ENCODE measurements at places on chromosomes 11 and 22. TPM values are rescaled to one million over a fixed set of nuclear protein-coding genes. Genes with fewer than 3 reads are reported as not detected.

EFCAB6 gene
- 0.50 TPM for total RNA-seq

LUZP2 gene
- total RNA-seq = not detected

NPAS4 gene
- total RNA-seq = 1.3 TPM

CLMP gene
- 21.6 TPM for total RNA-seq

COX8A gene
- 1,062 TPM for total RNA-seq

SOX6 gene
- 18.5 TPM for total RNA-seq

ANGPTL5 gene
- not detected for total RNA-seq

CCDC87 gene
- total RNA-seq = not detected

KRTAP5-7 gene
- total RNA-seq = not detected

ELFN2 gene
- total RNA-seq = not detected

NRIP3 gene
- 29.1 TPM for total RNA-seq

ACRV1 gene
- total RNA-seq = not detected

OR51B2 gene
- total RNA-seq = not detected

DEPDC5 gene
- 11.9 TPM for total RNA-seq

SLC22A9 gene
- not detected for total RNA-seq

OR51B5 gene
- not detected for total RNA-seq

HTR3B gene
- not detected for total RNA-seq

NAALADL1 gene
- total RNA-seq = not detected

SLC2A11 gene
- total RNA-seq = 3.0 TPM

DRD2 gene
- not detected for total RNA-seq

MYO7A gene
- not detected for total RNA-seq

DDTL gene
- 1.1 TPM for total RNA-seq

GRCh38 chr11:130128626-130129025, 31.0 kb upstream of the ST14 start:
- DNase-seq = no peak

GRCh38 chr11:106193956-106194355, 116.5 kb downstream of the AASDHPPT start:
- no peak for DNase-seq

- no peak for DNase-seq
These were observed 417.0 kb upstream of the DDI1 start for GRCh38 chr11:103619480-103619879.

- no peak for DNase-seq
These were observed 59.8 kb downstream of the UVRAG start for GRCh38 chr11:75874684-75875341.

DNA sequence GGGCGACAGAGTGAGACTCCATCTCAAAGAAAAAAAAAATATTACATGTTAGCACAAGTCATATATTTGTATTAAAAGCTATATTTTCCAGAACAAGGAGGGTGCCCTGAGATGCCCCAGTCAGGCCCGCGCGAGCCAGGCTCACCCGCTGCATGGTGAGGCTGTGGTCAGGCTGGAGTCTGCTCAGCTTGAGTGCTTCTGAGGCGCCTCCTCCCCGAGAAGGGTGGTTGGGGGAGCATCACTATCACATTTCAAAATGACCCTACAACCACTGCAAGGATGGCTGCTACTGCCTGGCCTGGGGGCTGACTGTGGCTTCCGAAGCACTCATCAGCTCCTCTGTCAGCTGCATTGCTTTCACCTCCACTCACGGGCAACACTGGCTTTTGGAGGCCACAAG, 77.1 kb downstream of the SCUBE1 start:
- no peak for DNase-seq

DNA sequence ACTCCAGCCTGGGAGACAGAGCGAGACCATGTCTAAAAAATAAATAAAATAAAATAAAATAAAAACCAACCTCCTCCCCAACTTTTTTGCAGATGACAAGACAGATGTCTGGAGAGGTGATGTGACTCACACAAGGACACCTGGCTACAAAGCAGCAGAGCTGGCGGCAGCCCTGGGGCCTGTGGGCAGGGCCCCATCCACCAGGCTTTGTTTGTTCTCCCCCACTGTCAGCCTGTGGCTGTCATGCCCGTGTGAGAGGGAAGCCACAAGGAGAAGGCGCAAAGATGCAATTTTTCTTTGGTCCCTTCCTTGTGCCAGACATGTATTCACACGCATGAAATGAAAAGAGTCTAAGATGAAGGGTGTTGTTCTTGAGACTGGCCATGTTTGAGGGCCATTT, 16.6 kb downstream of the CD59 start:
- DNase-seq = no peak

- DNase-seq = no peak
These were observed 21.5 kb downstream of the MICALL1 start for GRCh38 chr22:37927637-37927936.

- DNase-seq = no peak
These were observed 228.2 kb upstream of the BLID start for GRCh38 chr11:122344215-122344614.

DNA sequence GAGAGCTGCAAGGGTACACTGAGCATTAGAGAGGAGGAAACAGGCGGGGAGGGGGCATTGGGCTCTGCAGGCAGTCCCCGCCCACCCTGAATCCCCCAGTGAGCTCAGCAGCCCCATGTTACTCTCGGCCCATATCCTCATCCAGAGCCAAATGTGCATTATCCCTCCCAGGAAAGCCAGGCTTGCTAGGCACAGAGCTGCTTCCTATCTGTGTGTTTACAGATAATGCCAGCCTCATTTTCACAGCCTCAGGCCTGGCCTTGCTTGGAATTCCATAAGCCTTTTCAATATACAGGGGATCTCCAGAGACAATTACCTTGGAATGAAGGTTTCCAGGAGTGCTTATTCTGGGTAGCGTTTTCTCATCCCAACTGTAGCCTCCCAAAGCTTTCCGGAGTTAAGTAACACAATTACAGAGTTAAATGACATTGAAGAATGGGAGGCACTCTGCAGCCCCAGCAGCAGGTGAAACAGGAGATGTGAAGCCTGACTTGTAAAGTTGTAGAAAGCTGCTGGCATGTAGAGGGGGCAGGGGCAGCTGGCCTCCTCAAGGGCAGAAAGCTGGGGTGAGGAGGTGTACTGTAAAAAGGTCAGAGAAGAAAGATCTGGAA, 91.5 kb upstream of the TBCEL start:
- no peak for DNase-seq

GRCh38 chr22:31585161-31585859, 76.7 kb downstream of the PISD start:
- DNase-seq = no peak

GRCh38 chr22:49012712-49013395, 814.8 kb downstream of the BRD1 start:
- DNase-seq = no peak

DNA sequence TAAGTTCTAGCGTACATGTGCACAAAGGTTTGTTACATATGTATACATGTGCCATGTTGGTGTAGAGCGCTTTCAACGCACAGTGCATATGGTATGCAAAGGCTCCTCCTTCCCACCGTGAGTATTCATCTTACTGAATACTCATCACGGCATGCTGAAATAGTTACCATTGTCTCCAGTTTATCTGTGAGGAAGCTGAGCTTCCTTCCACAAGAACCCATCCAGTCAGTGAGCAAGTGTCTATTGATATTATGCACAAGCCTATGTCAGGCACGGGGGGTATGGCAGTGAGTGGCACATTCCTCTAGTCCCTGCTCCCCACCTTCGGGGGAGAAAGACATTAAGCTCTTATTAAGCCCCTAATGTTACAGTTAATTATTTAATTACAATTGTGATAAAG, 28.1 kb downstream of the INSC start:
- DNase-seq = no peak

DNA sequence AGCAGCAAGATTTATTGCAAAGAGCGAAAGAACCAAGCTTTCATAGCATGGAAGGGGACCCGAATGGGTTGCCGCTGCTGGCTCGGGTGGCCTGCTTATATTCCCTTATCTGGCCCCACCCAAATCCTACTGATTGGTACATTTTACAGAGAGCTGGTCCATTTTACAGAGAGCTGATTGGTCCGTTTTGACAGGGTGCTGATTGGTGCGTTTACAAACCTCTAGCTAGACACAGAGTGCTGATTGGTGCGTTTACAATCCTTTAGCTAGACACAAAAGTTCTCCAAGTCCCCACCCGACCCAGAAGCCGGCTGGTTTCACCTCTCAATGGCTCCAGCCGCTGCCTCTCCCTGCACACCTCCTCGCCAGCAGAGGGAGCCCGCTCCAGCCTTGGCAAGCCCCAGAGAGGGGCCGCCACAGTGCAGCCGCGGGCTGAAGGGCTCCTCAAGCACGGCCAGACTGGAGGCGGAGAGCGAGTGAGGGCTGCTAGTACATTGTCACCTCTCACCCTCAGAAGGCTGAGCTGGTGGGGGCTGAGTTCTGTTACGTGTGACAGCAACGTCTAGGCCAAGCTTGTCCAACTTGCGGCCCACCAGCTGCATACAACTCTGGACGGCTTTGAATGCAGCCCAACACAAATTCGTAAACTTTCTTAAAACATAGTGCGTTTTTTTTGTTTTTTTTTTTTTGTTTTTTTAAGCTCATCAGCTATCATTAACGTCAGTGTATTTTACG, 8.7 kb downstream of the PTH start:
- no peak for DNase-seq

DNA sequence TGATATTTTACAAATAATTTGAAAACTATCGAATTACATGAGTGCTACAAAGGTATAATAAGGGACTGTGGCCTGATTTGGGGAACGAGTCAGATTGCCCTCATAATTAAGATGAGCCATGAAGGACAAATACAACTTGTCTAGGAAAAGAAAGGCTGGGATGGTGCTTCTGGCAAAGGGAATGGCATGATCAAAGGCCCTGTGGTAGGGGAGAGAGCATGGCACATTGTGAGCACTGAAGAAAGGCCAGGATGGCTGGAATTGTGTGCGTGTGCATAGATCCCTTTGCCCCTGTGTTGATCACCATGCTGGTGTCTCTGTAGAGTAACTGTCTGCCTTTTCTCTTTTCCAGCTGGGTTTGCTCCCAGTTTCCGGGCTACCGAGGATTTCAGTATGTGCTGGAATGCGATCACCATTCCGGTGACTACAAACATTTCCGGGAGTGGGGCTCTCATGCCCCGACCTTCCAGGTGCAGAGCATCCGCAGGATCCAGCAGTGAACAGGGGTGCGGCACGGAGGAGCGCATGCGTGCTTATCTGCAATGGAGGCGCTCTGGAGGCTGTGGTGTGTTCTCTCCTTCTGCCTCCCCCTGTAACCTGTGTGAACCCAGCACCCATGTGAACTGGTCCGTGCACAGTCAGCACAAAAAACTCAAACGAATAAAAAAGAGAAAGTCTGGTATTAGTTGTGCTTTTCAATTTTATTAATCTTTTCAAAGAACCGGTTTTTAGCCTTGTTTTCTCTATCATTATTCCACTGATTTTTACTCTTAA, 8.4 kb downstream of the CRYBA4 start:
- no peak for DNase-seq

GRCh38 chr11:112235750-112236390, 9.6 kb downstream of the PTS start:
- DNase-seq = no peak

GRCh38 chr11:133656082-133656635, 123.9 kb upstream of the OPCML start:
- no peak for DNase-seq

DNA sequence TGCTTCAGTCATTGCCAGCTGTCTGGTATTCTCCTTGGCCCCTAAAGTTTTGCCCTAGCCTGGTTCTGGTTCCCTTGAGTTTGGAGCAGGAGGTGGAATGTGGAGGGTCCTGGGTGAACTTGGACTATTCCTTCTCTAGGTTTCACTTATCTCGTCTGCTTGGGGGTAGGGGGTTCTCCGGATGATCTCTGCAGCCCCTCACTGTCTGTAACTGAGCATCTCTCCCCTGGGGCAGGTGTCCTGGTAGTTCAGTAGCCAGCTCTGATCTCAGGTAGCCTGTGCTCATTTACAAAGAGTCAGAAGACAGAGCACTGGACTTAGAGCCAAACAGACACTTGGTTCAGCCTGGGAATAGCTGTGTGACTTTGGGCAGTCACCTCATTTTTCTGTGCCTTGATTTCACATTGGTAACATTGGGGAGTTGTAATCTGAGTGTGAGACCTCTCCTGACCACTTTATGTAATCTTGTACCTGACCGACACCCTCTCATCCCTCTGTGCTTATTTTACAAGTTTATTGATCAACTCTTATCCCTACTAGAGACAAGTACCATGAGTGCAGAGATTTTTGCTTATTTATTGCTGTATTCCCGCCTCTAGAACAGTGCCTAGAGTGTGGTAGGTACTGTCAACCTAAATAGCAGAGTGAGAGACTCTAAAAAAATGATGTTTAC, 804 bp downstream of the CCDC134 start:
- DNase-seq = no peak

DNA sequence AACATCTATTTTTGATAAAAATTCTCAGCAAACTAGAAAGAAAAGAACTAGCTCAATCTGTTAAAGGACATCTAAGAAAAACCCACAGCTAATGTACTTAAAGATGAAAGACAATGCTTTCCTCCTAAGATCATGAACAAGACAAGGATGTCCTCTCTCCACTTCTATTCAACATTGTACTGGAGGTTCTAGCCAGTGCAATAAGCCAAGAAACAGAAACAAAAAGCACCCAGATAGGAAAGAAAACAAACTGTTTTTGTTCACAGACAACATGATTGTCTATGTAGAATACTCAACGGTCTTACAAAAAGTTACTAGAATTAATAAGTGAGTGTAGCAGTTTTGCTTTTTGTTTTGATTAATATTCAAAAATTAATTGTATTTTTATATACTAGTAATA, 7.8 kb downstream of the CD3D start:
- DNase-seq = no peak

- DNase-seq = no peak
These were observed 45.3 kb upstream of the WNT11 start for GRCh38 chr11:76251576-76251975.

GRCh38 chr22:22927888-22928665, 40.5 kb downstream of the IGLL5 start:
- DNase-seq = no peak

DNA sequence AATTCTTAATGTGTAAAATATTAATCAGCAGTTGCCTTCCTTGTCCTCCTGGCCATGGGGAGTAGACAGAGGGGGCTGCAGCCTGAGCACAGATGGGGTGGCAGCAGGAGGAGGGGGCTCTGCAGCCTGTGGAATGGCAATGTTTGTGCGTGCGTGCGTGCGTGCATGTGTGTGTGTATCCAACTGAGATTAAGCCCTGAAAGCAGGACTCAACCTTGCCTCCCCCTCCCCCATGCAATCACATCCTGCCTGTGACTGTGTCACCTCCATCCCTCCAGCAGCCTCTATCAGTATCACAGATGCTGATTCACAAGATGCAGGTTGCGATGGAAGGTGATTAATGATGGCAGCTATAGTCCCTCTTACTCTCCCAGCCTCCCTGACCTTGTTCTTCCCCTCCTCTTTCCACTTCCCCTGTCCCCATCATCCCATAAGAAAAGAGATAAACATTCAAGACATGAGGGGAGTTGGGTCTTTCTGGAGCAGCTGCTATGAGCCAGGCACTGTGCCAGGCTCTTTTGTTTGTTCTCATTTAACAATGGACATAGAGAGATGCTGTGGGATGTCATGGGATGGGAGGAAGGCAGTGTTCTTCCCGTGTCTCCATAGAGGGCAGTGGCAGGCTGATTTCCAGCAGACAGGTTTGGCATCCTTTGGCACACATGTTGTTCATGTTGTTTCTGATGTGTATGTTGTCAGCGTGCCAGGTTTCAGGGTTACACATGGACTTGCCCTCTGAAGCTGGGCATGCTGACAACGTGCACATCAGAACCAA, 43.8 kb upstream of the NECTIN1 start:
- DNase-seq = no peak

Data from SJSA1 (cell line).